ENCODE measurements at places on chromosomes 16 and 17. TPM values are rescaled to one million over a fixed set of nuclear protein-coding genes. Genes with fewer than 3 reads are reported as not detected.

- no peak overlapping the region for H3K27ac ChIP-seq
- no peaks in the 10 kb centered on the region for H3K4me1 ChIP-seq
- H3K36me3 ChIP-seq = no peaks in the 10 kb centered on the region
- no peak for DNase-seq
- H3K27me3 ChIP-seq = no peaks in the 10 kb centered on the region
Measured at GRCh38 chr16:16867973-16868372, 489.0 kb downstream of the NPIPA7 start.

DNA sequence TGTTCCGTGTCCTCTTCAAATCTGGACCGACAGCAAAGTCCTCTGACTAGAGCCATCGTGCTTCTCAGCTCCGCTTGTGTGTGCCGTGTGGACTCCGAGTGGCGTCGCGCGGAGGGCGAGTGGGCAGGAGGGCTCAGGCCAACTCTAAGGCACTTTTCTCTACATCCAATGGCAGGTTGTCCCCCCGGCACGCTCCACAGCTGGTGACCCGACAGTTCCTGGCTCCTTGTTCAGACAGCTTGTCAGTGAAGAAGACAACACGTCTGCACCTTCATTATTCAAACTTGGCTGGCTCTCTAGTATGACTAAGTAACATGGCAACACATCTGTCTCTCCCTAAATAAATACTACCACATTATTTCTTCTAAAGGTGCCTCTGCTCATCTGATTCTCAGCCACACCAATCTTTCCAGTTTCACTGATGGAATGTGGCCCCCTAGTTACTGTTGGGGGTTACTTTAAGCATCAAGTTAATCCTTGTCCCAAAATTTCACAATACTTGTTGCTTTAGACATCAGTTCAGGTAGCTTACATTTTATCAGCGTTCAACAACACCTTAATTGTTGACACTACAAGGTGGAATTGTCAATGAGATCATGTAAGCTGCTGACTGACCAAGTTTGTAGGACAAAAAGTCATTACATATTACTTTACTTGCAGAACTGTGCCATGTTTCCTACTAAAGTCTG is 15.4 kb downstream of the COG1 start:
- no peaks in the 10 kb centered on the region for H3K27me3 ChIP-seq
- H3K36me3 ChIP-seq = peaks cover 70% of the 10 kb centered on the region
- no peaks in the 10 kb centered on the region for H3K4me1 ChIP-seq
- H3K27ac ChIP-seq = no peak overlapping the region

- no peaks in the 10 kb centered on the region for H3K4me1 ChIP-seq
- no peaks in the 10 kb centered on the region for H3K36me3 ChIP-seq
- no peak overlapping the region for H3K4me3 ChIP-seq
- no peak for DNase-seq
- no peak overlapping the region for H3K27ac ChIP-seq
- H3K27me3 ChIP-seq = no peaks in the 10 kb centered on the region
Measured at GRCh38 chr16:56530872-56531271, 11.0 kb upstream of the BBS2 start.

DNA sequence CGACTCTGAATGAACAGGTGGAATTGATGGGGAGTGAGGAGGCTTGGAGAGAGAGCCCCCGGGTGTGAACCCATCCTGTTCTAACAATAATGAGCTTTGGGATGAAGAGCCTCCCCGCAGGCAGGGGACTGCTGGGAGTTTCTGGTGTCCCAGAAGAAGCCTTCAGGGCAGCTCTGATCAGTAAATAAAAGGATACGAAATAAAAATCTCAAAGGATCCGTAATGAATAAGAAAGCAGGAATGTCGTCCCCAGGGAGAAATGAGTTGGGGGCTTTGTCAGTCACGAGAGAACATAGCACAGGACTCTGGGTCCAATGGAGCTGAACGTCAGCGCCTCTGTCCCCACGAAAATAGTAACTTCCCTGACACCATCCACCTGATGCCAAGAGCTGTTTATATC is 113.4 kb downstream of the PITPNC1 start:
- H3K4me1 ChIP-seq = no peaks in the 10 kb centered on the region
- no peaks in the 10 kb centered on the region for H3K36me3 ChIP-seq
- H3K27me3 ChIP-seq = no peaks in the 10 kb centered on the region
- peak overlapping the region; percentile 23 for H3K4me3 ChIP-seq
- H3K27ac ChIP-seq = peak overlapping the region; percentile 84

GRCh38 chr17:7769854-7770253 is 52.3 kb downstream of the DNAH2 start:
- H3K27ac ChIP-seq = no peak overlapping the region
- no peak overlapping the region for H3K4me3 ChIP-seq
- no peaks in the 10 kb centered on the region for H3K36me3 ChIP-seq

DNA sequence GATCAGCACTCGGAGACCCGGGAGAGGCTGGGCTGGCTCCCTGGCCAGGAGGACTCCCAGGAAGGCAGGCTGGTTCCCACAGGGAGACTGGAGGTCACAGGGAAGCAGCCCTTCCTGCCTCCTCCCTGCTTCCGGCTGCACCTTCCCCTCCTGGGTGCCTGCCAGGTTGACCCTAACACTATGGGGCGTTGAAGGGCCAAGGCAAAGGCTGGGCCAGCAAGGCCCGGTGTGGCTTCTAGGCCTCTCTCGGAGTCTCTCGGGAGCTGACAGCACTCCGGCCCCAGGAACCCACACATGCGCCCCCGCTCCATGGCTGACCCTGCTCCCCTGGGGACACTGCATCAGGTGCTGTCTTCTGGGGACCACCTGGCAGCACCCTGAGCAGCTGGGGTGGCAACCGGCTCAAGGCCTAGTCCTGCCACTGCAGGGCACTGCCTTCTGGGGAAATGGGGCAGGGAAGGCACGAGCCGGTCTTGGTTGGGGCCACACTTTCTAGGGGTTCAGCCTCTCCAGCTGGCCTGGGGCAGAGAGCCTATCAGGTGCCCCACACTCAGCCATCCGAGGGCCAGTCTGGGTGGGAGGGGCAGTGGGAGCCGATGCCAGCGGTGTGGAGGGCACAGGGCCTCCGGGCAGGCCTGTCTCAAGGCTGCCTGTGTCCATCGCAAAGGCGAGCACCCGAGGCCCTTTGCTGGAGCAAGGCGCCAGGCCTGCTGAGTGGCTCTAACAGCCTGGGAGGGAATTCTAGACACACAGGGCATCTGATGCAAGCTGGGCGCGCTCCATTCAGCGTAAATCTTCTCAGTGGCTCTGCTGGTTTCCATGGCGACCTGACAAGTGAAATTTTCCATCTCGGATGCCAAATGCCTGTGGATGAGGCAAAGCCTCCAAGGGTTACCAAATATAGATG is 5.6 kb upstream of the MTSS2 start:
- peak overlapping the region; percentile 99 for H3K27ac ChIP-seq
- DNase-seq = peak; percentile 97
- no peak overlapping the region for H3K4me3 ChIP-seq
- H3K4me1 ChIP-seq = peaks cover 100% of the 10 kb centered on the region
- no peaks in the 10 kb centered on the region for H3K36me3 ChIP-seq

- H3K4me1 ChIP-seq = peaks cover 50% of the 10 kb centered on the region
- DNase-seq = no peak
- no peak overlapping the region for H3K4me3 ChIP-seq
Measured at GRCh38 chr16:66740010-66740409, 11.4 kb downstream of the DYNC1LI2 start.

Gene NHERF1
- 6.9 TPM for total RNA-seq

Gene SOST
- not detected for total RNA-seq

Gene RAPGEFL1
- 4.2 TPM for total RNA-seq

Data from sigmoid colon (tissue), 7 donors.